ENCODE measurements at places on chromosomes 2 and 18.

DNA sequence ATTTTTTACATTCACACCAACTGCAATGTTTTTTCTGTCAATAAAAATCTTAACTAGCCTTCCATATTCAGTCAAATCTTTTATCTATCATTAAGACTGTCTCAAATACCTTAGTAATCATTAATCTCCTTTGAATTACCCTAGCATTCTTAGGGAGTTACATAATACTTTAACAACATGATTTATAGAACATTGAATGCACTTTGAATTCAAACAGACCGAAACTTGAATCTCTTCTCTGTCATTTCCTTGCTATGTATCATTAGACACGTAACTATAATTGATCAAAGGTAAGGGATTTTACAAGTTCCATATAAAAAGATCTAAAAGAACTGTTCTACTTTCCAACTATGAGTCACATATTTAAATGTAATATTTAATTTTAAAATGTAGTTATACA lies 330.9 kb downstream of the RIT2 start:
- no peak for DNase-seq

DNA sequence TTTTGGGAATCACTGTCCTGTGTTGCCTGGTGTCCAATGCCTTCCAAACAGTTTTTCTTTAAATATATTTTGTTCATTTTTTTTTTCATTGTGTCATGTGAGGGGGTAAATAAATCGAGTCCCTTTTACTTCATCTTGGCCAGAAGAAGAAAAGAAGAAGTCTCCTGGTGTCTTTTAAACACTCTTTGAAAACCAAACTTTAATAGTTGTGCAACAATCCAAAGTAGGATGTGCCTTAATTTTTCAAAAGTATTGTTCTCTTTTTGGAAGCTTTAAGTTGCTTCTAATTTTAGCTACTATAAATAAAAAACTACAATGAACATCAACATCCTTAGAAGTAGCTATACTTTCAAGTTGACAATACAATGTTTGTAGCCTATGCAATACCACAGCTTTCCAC lies 154.9 kb downstream of the ATAD2B start:
- no peak for DNase-seq

- no peak for DNase-seq
These were observed 5.8 kb upstream of the SEMA4C start for GRCh38 chr2:96875498-96876268.

DNA sequence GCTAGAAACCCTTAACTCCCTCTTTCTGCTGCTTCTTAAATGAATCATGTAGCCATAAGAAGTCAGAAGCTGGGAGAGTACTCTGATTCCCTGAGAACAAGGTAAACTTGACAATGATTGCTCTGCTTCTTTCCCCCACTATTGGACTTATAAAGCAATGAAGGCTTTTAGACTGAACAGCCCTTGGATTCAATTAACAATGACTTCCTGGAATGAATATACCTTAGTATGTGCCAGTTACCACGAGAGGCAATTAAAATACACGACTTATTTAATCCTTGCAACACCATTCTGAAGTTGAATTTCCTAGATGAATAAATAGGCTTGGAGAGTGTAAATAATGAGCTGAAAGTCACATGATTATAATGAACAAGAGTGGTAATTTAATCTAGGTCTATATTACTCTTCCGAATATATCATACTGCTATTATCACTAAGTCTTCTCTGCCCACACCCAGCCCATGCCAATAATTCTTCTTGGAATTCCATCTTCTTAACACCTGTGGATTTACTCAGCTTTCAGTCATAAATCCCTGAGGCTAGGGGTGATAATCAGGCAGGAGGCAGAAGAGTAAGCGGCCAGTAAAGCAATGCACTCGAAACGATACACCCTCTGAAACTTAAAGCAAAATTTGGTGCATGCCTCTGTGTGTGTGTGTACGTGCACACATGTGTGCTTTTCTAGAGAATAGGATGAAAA lies 170.2 kb downstream of the ATAD2B start:
- DNase-seq = no peak

DNA sequence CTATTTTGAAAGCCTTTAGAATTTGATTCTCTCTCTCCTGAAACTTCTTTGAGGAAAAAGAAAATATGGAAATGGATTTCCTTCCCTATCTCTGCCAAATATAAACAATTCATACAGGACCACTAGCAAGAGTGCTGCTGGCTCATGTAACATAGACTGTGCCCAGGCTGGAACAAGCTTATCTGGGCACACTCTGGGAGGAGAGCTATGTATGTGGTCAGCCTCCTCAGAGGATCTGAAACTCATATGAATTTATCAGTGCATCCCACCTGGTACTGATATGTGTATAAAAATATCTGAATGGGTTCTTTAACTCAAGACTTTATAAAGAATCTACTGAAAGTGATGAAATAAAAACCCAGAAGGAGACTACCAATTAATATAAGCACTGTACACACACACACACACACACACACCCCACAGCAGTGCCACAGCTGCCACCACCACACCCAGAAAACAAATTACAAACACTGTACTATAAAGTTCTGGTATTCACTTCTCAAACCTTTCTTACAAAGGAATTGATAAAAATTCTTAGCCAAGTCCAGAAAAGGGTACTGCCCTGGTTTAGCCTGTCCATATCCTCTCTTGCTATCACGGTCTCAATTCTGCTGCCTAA lies 115.6 kb downstream of the IRS1 start:
- no peak for DNase-seq

- DNase-seq = no peak
These were observed 163.7 kb downstream of the ASXL3 start for GRCh38 chr18:33741760-33742159.

- no peak for DNase-seq
These were observed 150.1 kb upstream of the SMAD2 start for GRCh38 chr18:48080546-48080945.

- no peak for DNase-seq
These were observed 332.9 kb downstream of the SOCS6 start for GRCh38 chr18:70621710-70622109.

DNA sequence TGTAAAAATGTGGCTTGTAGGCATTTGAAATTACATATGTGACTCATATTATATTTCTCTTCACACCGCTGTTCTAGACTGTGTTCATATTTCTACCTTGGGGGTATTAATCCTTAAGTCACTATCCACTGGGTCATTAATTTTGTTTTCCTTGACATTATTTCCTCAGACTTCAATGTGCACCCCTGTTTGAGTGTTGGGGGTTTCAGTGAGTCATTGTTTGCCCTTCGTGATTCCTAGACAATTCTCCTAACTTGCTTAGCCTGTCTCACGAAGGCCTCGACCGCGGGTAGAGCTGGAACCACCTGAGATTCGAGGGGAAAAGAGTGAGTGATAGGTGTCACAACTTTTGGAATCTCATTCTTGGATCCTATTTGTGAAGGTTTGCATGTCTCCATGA lies 35.1 kb downstream of the NPAS2 start:
- DNase-seq = no peak

Data from astrocyte of the cerebellum (primary cell).